D721Med (cell line): ENCODE measurements at places on chromosomes 2 and 18.

- no peak for DNase-seq
Observed at GRCh38 chr2:53751728-53752127, 15.9 kb upstream of the CHAC2 start.

DNA sequence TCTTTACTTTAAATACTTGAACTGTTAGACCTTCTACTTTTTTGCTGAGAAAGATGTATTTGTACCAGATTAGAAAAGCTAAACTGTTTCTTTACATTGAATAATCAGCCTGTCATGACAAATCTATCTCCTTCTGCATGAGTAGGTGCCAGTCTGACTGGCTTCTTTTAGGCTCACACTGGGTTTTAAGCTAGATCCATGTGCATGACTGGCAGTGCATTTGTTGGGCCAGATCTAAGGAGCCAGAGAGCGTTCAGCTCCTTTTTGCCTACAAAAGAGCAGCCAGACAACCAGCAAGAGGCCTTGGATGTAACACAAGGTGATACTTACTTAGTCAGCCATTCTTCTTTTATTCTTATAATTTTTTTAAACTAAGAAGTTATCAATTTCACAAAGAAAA is 82.0 kb upstream of the OTX1 start:
- DNase-seq: no peak

GRCh38 chr18:47543080-47543479 is 291.6 kb upstream of the SKOR2 start:
- DNase-seq: no peak

DNA sequence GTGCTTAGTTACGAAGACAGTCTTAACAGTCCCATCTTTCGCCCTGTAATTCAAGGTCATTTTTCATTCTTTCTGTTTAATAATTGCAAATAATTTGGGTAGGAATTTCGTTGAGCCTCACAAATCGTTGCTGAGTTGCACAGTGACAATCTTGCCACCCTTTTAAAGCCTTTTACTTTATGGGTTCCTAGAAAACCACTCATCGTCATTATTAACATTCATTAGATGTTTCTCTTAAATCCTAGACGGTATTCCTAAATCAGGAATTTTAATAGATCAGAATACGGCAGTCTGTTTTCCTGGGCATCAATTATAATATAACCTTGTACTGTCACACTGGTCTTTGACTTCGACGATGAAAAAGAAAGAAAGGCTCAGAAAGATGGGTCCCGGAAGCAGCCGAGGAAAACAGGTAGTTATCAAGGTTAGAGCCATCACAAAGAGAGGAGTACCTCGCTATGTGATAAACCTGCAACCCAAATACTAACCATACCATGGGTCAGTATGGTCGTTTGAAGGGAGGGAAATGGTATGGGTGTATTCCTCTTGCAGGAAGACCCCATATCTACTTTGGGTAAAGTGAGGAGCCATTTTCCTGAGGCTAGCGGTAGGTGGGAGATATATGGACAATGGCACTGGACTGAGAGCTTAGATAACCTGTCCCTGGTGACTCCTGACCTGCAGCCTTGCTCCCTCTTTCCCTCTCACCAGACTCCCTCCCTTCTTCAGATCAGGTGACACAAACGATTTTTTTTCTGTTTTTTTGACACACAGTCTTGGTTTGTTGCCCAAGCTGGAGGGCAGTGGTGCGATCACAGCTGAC is 981 bp upstream of the SF3B1 start:
- DNase-seq: no peak

GRCh38 chr2:62897187-62897827 is 153.3 kb upstream of the OTX1 start:
- no peak for DNase-seq

DNA sequence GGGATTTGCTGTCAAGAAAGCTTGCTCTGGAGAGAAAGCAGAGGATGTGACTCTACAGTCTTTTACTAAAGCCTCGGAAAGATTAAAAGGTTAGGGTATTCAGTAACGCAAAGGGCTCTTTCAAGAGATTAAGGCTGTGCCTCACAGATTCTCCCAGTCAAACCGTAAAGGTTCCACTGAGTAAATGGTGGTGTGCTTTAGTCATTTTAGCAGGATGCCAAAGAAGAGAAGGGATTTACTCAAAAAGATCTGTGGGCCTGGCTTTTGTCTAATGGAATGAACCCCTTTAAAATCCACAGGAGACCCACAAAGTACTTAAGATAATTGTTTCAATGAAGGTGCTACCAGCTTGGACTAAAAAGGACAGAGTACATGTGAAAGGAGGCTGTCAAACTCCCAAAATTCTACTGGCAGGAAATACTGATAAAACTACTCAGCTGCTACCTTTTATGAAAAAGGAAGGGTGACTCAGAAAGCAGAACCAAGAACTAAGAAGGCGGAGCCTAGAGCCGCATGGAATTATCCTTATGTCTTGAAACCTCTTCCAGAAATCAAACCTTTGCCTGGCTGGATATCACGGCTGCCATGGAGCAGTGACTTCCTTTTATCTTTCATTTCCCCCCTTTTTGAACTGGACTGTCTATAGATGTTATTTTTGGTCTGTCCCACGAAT is 670.2 kb upstream of the ZEB2 start:
- no peak for DNase-seq

- DNase-seq: no peak
Observed at GRCh38 chr2:45439788-45440773, 171.0 kb downstream of the SRBD1 start.

- no peak for DNase-seq
Observed at GRCh38 chr2:224971214-224971613, 71.1 kb downstream of the DOCK10 start.

DNA sequence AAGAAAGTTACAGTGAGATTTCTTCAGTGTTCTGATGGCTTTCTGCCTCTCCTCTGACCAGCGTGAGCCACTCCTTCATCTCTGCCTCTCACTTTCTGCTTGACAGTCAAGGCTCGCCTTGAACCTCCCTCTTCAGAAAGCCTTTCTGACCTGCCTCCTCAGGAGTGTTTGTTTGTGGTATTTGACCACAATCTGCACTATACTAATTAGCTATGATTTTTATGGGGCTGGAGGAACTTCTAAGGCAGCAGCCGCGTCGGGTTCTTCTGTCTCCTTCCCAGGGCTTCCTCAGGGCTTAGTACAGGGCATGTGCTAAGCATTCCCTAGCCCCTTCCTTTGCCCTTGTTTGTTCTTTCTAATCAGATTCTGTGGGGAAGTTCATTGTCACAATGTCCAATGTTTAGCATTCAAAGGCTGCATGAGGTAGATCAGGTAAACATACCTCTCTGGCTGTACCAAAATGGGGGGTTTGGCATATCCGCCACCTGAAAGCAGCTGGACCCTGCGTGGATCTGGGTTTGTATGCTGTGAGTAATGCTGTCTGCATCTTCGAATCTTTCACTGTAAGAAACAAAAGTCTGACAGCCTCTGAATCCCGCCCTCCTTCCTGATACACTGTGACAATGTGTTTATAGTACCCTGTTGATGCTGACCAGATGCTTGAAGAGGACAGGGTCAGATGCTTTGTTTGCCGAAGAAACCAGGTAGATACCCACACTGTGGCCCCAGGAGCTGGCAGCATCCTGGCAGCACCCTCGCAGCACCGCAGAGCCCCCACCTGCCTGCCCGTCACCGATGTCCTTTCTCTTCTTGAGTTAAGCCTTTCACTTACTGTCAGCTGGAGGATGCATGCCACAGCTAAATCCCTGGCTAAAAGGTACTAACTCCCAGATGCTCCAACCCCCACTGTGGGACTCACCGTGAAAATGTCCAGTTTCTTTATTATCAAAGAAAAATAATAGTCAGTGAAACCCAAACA is 260.8 kb upstream of the HDAC4 start:
- DNase-seq: no peak

- no peak for DNase-seq
Observed at GRCh38 chr2:37561615-37562569, 109.5 kb downstream of the CDC42EP3 start.

DNA sequence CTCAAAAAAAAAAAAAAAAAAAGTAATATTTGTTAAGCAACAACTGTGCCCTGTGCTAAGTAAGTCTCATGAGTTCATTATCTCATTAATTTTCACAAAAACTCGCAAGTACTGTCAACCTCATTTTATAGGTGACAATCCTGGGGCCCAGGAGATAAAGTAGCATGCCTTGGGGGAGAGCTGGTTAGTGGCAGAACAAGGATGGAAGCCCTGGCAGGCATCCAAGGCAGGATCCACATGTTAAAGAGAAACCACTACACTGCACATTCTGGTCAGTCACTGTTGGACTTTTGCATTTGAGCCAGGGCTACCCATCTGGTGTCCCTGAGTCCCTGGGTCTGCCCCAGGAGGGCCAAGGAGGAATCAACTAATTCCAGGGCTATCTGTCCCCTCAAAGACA is 54.6 kb downstream of the ZFP36L2 start:
- DNase-seq: no peak

- no peak for DNase-seq
Observed at GRCh38 chr2:60641811-60642788, 88.6 kb upstream of the BCL11A start.

GRCh38 chr2:135853401-135853800 is 16.4 kb upstream of the LCT start:
- DNase-seq: no peak

DNA sequence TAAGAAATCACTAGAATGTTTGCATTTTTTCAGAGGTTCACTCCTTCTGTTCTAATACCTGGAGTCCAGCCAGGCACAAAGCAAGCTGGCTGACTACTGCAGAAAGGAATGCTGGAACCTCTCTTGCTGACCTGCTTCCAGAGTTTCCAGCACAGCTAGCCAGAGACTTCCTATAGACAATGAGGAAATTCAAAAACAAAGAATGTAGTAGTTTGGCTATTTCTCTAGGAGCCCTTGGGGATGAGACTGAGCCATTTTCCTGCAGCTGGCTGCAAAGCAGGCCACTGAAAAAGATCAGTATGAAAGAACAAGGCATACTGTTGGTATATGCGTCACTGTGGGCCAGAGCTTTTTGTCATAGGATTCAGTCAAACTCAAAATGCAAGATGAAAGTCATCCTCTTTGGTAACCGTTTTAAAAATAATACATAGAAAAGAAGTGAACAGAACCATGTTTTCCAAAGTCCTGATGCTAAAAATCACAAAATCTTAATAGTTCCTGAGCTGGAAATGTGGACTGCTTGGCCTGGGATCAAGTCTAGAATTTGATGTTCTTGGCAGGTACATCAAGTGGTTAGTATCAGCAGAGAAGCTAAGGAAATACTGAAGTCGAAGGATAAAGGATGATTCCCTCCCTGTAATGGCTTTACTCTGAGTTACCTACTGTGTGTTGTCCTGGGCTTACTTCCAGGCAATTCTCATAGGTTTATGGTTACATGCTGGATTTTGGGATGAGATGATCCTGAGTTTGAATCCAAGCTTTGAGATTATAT is 9.0 kb upstream of the DSEL start:
- no peak for DNase-seq

- no peak for DNase-seq
Observed at GRCh38 chr2:153519257-153519875, 40.8 kb upstream of the RPRM start.

GRCh38 chr2:111055735-111056134 is 65.0 kb upstream of the BCL2L11 start:
- no peak for DNase-seq

GRCh38 chr2:74025971-74026612 is 41.4 kb downstream of the TET3 start:
- no peak for DNase-seq

GRCh38 chr2:53989210-53989862 is 18.5 kb upstream of the PSME4 start:
- no peak for DNase-seq

DNA sequence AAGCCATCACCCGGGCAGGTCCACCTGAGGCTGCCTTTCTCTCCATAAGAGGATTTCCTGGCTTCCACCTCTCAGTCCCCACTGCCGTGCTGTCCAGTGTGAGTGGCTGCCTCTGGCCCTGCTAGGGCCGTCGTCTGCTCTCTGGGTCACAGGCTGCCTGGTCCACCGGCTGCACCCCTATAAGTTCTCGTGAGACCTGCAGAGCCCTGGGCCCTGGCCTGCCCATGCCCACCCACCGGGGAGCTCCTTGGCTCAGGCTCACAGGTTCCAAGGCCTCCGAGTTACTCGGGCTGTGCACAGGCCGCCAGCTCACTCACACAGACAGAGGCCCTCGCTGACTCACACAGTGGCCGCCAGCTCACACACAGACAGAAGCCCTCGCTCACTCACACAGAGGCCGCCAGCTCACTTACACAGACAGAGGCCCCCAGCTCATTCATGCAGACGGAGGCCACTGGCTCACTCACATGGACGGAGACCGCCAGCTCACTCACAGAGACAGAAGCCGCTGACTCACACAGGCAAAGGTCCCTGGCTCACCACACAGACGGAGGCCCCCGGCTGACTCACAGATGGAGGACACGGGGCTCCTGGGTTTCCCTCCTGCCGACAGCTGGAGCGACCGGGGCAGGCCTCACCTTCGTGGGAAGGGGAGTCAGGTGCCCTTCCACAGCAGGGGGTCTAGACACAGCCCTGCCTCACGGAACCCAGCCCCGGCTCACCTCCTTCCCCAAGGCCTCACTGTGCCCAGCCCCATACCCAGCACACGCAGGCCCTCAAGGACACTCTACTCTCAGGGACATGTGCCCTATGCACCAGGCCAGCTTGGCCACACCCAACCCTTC is 334.1 kb upstream of the MYT1L start:
- no peak for DNase-seq

GRCh38 chr2:28901202-28901601 is 6.7 kb downstream of the WDR43 start:
- no peak for DNase-seq

DNA sequence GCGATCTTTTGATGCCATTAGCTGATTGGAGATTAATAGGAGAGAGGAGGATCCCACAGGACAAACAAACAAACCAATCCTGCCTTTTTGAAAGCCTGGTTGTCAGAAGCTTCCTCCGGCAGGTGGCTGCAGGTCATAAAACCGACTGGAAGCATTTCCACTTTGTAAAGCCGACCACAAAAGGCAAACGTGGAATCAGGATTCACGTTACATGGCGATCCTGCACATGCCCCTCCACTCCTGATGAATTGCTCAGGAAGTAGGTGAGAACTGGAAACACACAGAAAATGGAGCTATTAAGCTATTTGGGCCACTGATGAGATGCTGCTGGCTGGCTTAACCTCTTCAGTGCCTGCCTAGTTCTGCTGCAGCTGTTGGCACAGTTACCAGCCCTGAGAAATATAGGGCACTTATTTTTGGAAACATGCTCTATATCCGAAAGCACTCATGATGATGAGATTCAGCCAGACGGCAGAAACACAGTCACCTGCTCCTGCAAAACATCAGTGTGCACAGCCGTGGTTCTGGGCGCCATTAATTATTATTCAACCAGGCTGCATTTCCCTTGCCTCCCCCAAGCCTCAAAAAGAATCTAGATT is 110.3 kb upstream of the ST6GAL2 start:
- no peak for DNase-seq
